ENCODE measurements at places on chromosomes 1 and 21.

GRCh38 chr1:24881034-24881433, 49.0 kb downstream of the RUNX3 start:
- no peak for DNase-seq

DNA sequence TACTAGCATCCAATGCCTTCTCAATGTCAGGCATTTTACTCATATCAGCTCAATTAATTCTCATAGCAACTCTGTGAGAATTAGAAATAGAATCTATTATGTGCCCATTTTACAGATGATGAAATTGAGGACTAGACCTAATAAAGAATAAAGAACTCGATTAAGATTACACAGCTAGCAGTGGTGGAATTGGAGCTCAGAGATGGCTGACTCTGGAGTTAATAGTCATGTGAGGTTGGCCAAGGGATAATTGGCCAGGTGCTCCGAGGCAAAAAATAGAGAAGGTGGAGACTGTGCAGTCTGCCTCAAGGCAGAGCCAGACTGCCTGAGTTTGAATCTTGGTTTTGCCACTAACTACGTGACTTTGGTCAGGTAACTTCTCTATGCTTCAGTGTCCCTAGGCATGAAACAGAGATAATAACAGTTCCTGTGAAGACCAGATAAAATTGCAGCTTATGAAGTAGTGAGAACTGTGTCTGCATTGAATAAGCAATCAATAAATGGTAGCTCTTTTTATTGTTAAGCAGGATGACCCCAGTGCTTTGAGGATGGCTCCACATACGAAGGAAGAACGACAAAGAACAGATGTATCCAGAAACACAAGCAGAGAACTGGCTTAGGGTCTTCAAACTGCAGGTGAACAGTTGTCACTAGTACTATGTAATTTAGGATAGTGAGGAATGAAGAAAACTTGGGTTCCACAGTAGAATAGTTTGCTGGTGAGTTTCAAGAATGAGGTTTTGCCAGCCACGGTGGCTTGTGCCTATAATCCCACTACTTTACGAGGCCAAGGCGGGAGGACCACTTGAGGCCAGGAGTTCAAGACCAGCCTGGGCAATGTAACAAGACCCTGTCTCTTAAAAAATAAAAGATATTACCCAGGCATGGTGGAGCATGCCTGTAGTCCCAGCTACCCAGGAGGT, 6.9 kb upstream of the CCSAP start:
- DNase-seq, result no peak

DNA sequence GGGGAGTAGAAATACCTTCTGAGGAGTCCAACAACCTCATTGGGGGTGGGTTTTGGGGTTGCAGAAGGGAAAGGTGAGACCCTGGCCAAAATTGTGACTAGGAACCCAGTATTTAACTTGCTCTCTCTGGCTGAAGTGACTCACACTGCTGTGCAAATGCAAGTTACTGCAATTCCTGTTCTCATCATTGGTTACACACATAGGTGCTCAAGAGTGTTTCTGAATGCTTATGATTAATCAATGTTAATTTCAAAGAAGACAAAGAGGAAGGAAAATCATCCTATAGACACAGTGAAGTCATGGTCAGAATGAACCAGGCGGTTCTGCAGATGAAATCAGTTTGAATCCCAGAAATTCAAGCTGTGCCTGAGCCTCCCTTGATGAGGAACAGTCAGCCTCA, 3.1 kb downstream of the ASCL5 start:
- no peak for DNase-seq

GRCh38 chr1:221310180-221310579, 430.9 kb downstream of the HLX start:
- peak; percentile 99 for DNase-seq

DNA sequence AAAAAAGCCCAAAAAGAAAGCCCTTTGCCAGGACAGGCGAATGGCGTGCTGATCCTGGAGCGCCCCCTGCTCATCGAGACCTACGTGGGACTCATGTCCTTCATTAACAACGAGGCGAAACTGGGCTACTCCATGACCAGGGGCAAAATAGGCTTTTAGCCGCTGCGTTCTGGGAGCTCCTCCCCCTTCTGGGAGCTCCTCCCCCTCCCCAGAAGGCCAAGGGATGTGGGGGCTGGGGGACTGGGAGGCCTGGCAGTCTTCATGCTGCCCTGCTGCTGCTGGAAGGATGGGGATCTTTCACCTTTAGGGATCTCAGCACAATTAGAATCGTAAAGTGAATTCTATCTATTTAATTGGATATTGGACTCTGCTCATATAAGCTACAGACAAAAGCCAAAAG, 3.6 kb downstream of the TPRG1L start:
- DNase-seq, result no peak

- DNase-seq, result no peak
These were observed 127.3 kb downstream of the HLCS start for GRCh38 chr21:36839123-36839522.

DNA sequence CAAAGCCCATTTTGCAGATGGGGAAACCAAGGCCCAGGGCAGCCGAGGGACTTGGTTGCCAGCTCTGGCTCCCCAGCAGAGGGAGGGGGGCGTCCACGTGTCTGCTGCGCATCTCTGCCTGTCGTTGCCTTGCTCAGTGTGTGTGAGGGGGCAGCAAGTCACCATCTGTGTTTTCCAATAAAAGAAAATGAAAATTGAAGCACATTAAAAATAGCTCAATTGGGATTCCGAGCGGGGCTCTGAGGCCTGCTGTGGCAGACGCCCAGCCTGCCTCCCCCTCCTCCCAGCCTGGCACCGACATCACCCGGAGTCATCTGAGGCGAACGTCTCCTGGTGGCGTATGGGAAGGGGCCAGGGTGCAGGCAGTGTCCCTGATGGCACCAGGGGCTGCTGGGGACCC, 51.2 kb downstream of the EPHB2 start:
- no peak for DNase-seq

DNA sequence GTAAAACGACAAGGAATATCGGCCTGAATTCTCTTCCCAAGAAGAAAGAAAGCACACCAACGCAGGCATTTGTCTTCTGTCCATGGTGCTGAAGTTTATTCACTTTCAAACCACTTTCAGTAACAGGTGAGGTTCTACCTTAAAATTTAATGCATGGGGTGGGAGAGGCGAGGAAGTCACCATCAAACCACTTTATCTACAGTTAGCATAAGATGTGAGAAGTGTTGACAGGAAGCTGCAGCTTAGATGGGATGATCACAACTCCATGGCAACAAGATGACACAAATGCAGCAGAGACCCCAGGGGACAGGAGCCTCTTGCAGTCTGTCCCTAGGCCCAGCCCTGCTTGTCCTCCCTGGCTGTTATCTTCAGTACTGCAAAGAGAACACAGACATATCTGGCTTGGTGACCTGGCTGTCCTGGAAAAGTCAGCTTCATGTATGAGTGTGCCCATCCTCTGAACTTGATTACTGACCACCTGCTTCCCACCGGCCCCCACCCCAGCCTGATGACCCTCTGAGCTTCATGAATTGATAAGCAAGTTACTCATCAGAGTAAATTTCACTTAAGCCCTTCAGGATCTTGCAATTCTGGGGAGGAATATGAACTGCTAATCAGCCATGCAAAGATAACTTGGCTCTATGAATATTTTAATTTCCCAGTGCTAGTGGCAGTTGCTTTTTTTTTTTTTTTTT, 1.8 kb downstream of the NPPA start:
- no peak for DNase-seq

GRCh38 chr1:182978151-182978853, 25.3 kb upstream of the SHCBP1L start:
- DNase-seq, result no peak

DNA sequence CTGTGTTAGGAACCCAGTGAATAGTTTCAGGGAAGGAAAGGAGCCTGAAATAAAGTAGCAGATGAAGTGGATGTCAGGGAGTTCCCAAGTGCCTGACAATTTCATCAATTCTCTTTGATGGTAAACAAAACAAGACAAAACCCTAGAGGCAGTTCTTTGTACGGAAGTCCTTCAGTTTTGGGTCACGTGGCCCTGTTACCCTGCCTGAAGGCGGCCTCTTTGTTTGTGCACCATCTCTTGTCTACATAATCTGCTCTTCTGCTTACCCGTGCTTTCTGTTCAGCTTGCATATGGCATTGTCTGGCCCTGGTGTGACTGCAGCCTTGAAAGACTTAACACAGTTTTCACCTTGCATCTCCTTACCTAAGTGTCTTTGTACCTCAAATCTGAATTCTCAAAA, 166.7 kb upstream of the DUSP10 start:
- DNase-seq, result no peak

- DNase-seq, result no peak
These were observed 16.5 kb downstream of the PRRX1 start for GRCh38 chr1:170680428-170680827.

GRCh38 chr1:37628026-37628556, 6.6 kb downstream of the RSPO1 start:
- DNase-seq, result no peak

DNA sequence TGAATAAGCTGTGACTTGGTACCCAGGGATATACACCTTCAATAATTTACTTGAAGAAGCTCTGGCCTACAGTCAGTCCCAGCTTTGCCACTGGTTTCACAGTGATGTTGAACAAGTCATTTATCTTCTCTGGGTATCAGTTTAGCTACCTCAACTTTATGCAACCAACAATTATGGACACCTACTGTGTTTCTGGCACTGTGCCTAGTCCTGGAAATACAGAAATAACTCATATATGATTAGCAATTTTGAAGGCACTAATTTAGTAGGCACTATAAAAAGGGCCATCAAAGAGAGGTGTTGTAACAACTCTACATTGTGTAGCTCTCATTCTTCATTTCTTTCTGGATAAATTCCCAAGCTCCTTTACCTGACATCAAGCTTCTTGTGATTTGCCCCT, 88.6 kb upstream of the SPATA6 start:
- DNase-seq, result no peak

DNA sequence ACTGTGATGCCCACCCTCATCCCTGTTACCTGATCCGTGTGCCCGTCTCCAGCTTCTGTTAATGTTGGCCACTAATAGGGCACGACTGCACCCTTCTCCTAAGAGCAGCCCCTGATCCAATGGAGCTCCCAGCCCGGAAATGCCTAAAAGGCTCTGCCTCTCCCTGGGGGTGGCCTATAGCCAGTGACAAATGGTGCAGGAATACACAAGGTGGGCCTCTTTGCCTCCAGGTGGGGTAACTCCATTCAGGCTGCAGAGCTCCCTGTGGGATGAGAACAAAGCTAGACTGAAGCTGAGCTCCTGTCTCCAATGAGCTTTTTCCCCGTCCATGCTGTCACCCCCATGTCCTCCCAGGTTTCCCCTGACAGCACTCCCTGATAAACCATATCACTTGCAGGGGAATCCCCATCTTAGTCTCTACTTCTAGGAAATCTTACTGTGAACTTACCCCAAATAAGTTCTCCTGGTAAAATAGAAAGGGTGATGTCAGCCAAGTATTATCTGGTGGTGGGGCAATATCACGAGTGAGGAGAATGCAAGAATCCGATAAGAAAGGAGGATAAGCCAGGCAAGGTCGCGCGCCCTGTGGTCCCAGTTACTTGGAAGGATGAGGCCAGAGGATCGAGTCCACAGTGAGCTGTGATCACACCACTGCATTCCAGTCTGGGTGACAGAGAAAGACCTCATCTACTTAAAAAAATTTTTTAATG, 18.6 kb downstream of the S100A7A start:
- no peak for DNase-seq

- no peak for DNase-seq
These were observed 31.9 kb upstream of the IVNS1ABP start for GRCh38 chr1:185348985-185349384.

DNA sequence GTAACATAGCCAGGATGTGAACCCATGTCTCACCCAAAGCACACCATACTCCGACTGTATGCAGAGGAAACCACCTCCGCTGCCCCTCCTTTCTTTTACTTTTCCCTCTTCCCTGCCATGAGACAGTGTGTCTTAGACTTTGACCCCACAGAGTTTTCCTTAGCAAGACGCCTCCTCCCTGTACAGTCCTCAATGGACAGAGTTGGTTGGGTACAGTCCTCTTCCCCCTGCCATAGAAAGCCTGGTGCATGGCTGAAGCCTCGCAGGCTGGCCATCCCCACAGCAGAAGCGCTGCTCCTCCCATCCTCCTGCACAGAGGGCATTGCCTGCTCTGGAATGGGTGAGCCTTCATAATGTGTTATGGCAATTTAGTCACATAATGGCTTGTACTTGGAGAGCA, 127.9 kb downstream of the PLPP3 start:
- no peak for DNase-seq

- DNase-seq, result no peak
These were observed 77.6 kb upstream of the DNAH14 start for GRCh38 chr1:224851848-224852261.

- DNase-seq, result no peak
These were observed 56.3 kb downstream of the GNG12 start for GRCh38 chr1:67777016-67777415.

DNA sequence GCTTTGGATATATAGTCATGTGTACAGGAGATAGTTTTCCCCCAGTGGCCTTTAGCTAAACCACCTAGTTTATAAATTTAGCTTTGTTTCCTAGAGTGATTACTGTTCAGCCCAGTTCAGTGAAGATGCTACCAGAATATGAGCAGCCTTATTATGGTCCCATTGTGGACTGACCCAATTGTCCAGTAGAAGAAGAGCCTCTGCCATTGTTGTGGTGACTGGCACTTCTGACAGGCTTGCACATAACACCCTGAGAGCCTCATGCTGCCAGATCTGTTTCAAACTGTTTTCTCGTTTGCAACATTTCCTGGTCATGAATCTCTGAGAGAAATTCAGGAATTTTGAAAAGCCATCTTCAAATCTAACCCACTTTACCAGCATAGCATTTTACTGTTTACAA, 20.6 kb downstream of the KPNA6 start:
- no peak for DNase-seq

DNA sequence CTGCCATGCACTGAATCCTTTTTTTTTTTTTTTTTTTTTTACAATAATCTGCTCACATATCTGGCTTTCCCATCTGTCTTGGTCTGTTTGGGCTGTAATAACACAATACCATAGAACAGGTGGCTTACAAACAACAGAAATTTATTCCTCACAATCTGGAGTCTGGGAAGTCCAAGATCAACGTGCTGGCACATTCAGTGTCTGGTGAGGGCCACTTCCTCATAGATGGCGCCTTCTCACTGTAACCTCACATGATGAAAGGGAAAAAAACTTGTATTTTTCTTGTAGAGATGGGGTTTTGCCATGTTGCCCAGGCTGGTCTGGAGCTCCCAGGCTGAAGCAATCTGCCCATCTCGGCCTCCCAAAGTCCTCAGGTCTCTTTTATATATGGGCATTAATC, 13.0 kb upstream of the PARP1 start:
- DNase-seq, result peak; percentile 90
